ENCODE measurements at places on chromosomes 1 and 21.

GRCh38 chr1:182348961-182349747 is 42.4 kb downstream of the GLUL start:
- no peak for DNase-seq

- peak; percentile 16 for DNase-seq
These were observed 663 bp downstream of the CAMTA1 start for GRCh38 chr1:6785728-6786505.

DNA sequence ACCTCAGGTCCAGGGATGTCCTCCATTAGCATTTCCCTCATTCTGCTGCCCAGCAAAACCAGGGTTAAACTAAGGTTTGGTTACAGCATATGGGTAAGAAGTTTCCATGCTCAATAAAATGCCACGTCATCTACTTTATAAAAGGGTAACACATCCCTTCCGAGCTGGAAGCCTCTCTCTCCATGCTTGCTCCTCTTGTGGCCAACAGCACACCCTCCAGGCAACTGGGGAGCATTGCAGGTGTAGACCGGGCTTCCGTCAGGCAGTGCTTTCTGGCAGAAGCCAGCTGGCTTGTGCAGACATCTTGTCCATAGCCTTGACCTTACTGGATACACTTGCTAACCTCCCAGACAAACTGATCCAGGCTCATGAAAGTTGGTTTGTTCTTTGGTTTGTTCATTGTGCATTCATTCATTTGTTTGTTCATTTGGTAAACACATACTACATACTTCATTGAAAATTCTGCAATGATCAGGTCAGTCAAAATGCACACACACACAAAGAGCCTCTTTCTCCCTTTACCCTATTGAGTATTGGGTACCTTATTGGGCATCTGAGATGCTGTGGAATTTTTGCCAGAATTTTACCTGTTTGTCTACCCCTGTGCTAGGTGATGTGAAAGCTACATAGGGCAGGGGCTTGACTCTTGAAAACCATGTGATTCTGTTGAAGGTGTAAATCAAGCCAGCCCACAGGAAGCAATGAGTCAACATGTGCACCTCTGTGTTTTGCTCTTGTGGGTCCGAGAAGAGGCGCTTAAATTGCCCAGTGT is 422.8 kb downstream of the CAMTA1 start:
- peak; percentile 65 for DNase-seq

- DNase-seq = no peak
These were observed 5.5 kb downstream of the CLCA4 start for GRCh38 chr1:86552376-86552775.

DNA sequence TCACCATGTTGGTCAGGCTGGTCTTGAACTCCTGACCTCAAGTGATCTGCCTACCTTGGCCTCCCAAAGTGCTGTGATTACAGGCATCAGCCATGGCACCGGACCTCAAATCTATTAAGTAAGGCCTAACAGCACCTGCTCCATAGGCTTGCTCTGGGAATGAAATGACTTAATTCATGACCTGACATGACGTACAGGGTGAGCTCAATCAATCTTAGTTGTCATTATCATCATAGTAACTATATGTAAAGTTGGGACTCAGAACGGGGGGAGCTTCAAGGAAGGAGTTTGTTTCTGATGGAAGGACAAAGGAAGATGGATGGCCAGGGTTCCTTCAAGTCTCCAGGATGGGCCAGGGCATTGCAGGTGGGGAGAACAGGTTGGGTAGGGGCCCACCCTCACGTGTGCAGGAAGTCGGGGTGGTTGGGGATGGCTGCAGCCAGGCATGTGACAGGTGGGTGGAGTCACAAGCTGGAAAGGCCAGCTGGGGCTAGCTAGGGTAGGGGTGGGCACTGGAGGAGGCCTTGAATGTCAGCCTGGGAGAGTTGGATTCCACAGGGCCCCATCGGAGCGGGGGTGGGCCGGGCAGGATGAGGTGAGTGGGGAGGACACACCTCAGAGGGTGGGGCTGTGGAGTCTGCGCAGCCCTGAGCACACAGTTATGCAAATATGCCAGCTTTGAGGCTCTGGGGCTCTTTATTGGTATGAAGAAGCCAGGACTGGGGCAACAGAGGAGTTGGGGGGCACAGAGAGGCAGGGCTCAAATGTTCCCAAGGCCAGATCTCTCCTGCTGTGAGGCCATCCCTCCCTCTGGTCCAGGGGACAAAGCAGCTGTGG is 9.6 kb downstream of the TRIM62 start:
- no peak for DNase-seq

- DNase-seq = no peak
These were observed 7.9 kb downstream of the LYST start for GRCh38 chr1:235858766-235859165.

- peak; percentile 43 for DNase-seq
These were observed 1.4 kb upstream of the SPATA1 start for GRCh38 chr1:84504580-84505492.

DNA sequence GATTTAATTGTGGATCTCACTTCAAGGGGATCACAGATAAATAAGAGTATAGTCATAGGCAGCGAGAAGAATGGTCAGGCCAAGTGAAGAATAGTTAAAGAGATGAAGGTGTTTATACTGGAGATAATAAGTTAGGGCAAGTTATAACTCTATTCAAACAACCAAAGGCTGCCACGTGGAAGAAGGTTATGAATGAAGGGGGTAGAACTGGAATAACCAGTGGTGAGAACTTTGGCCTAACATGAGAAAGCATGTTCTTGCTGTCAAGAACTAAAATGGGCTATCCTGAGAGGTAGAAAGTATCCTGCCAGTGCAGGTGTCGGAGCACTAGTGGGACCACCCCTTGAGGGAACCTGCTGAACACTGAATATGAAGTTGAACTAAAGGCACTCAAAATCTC is 49.6 kb upstream of the EDEM3 start:
- no peak for DNase-seq

GRCh38 chr1:168583571-168583970 is 7.2 kb downstream of the XCL1 start:
- no peak for DNase-seq

DNA sequence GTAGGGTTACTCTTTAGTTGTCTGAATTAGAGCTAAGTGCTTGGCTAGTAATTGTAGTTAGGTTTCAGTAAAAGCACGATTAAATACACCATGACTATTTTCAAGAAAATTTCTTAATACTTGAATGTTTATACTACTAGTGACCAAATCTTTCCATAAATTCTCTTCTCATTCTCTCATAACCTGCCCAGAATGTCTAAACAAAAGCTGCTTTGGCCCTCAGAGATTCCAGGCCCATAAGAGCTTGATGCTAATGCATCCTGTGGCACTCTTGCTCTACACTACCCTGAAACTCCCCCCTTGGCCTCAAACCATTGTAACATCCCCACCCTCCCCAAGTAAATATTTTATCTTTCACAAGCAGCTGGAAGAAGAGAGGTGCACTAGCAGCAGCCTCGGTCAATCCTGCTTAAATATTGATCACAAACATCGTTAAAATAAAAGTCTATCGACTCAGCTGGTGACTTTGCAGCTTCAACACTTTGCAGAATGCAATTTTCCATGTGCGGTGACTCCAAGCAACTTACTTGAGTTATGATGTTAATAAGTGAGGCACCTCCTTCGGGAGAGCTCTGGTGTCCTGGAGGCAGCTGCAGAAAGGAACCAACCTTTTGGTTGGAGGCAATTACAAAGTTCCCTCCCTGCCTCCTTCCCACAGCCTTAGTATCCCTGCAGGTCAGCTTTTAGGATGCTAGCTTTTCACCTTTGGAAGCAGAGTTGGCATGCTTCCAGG is 315.6 kb upstream of the PLXNA2 start:
- DNase-seq = no peak

GRCh38 chr1:38541223-38541622 is 318.3 kb downstream of the RRAGC start:
- DNase-seq = no peak

DNA sequence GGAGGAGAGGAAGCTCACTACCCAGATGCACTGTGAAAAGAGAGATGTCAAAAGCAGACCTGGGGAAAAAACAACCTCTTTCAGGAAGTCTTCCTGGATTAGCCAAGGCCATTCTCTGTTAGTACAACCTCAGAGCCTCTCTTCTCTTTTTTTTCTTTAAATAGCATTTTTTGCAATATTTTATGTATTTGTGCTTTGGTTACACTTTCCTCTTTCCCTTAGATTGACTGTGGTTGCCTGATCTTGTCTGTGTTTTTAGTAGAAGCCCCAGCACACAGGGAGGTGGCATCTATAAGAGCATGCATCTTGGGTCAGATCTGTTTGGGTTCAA is 18.8 kb downstream of the SLC26A9 start:
- no peak for DNase-seq

GRCh38 chr1:230752407-230752806 is 5.2 kb downstream of the CAPN9 start:
- DNase-seq = no peak

GRCh38 chr21:43835050-43835449 is 30.0 kb upstream of the AGPAT3 start:
- DNase-seq = no peak

- no peak for DNase-seq
These were observed 126.6 kb downstream of the C1orf21 start for GRCh38 chr1:184513421-184513820.

GRCh38 chr1:30840904-30841598 is 67.5 kb downstream of the SDC3 start:
- DNase-seq = no peak

GRCh38 chr1:34590211-34590623 is 164.6 kb upstream of the GJB5 start:
- DNase-seq = peak; percentile 97

DNA sequence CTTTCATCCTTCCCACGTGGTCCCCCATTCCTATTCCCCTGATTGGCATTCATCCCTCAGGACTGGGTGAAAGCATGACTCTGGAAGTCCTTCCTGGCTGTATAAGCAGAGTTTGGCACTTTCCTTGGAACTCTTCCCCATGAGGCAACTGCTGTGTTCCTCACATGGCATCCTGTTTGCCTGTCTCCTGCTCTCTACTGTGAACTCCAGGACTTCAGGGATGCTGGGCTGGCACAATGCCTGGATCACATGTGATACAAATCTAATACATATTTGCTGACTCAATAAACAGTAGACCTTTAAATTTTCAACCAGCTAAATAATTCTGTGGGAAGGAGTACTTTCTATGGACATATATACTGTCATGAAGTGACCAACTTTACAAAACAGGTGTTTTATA is 46.8 kb upstream of the EDEM3 start:
- no peak for DNase-seq

- no peak for DNase-seq
These were observed 44.9 kb downstream of the SSBP3 start for GRCh38 chr1:54361342-54361741.

DNA sequence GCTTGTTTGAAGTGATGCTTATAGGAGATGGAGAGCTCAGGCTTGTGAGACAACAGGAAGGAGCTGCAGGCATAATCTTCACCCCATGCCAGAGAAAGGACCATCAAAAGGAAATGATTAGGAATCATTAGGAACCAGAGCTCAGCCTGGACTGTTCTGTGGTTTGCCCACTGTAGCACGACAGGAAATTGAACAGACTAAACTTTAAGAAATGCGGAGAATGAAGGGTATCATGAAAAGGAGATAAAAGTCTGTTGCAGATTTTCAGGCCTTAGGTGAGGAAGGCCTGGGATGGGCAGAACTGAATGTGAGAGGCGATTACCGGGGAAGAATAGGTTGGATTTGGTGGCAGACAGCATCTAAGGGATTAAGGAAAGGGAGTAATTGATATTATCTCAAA is 292.0 kb upstream of the PLXNA2 start:
- DNase-seq = no peak

DNA sequence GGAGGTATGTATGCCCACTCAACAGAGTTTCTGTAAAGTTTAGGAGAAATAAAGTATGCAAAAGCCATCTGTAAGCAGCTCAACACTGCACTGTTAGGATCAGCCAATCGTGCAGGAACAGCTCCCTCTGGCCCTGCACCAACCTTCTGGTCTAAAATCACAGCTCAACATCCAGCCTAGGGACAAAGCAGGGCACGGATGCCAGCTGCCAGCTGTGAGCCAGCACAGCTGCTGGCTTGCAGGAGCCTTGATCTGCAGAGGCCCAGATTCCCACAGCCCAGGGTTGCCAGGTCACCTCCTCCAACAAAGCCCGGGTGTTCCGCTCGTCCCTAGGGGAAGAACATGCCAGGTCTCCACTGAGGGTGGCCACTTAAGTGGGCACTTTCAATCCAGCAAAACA is 8.6 kb downstream of the ACOT7 start:
- DNase-seq = peak; percentile 56

DNA sequence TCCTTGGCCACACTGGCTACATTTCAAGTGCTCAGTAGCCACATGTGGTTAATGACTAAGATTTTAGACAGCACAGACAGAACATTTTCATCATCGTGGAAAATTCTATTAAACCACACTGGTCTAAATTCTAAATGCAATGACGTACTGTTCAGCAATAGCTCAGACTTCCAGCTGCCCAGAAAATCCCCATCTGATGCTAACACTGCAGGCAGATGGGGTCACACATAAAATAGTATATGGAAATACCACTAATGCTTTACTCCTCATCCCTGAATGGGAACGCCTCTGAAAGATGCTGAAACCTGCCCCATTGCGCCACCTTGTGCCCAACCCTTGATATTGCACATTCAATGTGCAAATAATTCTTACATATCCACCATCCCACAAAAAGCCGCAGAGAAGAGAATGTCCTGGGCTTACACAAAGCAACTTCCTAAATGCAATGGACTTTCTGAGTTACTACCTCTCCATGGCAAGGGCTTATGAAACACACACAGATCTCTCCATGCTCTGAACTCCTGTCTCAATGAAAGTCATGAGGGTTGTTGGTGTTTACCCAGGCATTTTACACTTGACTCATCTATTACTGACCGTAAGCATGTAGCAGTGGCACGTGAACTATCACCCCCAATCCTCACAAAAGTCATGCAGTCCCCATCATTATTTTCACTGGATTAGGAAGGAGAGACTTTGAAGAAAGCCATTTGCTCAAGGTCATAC is 20.3 kb upstream of the SLC5A9 start:
- DNase-seq = peak; percentile 64

DNA sequence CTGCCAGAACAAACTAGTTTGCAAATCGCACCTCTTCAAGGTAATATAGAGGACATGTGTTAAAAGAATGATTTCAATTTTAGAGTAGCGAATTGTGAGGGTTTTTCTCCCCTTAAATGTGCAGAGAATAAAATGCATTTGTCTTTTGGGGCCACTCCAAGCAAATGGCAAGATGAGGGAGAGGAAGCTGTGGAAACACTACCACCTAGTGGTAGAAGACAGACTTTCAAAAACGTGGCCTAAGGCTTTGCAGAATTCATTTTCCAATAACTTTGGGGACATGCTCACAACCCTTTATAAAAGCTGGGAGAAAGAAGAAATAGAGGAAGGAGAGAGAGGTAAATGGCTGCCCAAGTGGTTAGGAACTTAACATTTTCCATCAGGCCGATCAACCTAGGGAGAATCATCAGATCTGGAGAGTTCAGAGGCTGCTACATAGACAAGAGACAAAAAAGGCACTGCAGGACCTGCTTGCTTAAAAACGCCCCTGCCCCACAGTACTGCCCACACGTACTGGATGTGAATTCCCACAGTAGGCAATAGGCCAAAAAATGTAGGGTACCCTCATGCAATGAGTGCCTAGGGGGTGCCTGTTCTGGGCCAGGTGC is 15.7 kb upstream of the RCAN1 start:
- DNase-seq = peak; percentile 73

DNA sequence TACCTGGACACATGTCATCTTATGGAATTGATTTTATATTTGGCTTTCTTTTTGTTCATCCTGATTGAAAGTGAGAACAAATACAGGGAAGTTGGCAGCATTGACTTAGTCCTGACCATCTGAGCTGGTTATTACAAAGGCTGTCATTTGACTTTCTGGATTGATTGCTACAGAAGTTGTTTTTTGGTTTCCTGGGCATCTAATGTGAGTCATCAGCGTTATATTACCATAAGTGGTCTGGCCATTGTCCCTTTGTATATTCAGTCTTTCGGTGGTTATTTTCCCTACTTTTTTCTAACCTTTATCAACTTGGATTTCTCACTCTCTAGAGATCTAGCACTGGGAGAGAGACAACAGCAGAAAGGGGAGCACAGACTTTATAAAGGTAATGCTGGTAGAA is 1646.5 kb downstream of the MRPL39 start:
- DNase-seq = no peak

Measured in NCI-H1105 treated with DMSO at 0.1 percent for 48 hours (cell line).